Naive thymus-derived CD8-positive, alpha-beta T cell (primary cell): ENCODE measurements at places on chromosomes 1 and 21. TPM values are rescaled to one million over a fixed set of nuclear protein-coding genes. Genes with fewer than 3 reads are reported as not detected.

Gene PDZK1
- not detected for total RNA-seq

Gene C1QB
- total RNA-seq = not detected

Gene CHRM3
- total RNA-seq = 0.22 TPM

DNA sequence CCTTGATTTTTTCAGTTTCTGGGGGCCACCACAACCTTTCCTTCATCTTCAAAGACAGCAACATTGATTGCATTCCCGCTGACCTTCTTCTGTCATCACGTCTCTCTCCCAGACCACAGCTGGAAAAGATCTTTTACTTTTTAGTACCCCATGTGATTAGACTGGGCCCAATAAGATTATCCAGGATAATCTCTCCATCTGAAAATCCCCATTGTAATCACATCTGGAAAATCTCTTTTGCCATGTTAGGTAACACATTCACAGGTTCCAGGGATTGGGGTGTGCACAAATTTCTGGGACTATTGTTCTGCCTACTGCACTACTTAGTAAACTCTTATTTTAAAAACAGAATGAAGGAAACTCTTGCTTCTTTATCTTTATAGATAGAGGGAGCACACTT is 47.1 kb upstream of the INSL5 start:
- H3K4me1 ChIP-seq = no peaks in the 10 kb centered on the region
- no peak overlapping the region for H3K27ac ChIP-seq

- H3K4me3 ChIP-seq = peak overlapping the region; percentile 49
- H3K36me3 ChIP-seq = peaks cover 11% of the 10 kb centered on the region
- H3K27me3 ChIP-seq = no peaks in the 10 kb centered on the region
- H3K27ac ChIP-seq = peak overlapping the region; percentile 72
- DNase-seq = peak; percentile 13
- peaks cover 76% of the 10 kb centered on the region for H3K4me1 ChIP-seq
Observed at GRCh38 chr1:150615346-150616201, 13.8 kb downstream of the ENSA start.

DNA sequence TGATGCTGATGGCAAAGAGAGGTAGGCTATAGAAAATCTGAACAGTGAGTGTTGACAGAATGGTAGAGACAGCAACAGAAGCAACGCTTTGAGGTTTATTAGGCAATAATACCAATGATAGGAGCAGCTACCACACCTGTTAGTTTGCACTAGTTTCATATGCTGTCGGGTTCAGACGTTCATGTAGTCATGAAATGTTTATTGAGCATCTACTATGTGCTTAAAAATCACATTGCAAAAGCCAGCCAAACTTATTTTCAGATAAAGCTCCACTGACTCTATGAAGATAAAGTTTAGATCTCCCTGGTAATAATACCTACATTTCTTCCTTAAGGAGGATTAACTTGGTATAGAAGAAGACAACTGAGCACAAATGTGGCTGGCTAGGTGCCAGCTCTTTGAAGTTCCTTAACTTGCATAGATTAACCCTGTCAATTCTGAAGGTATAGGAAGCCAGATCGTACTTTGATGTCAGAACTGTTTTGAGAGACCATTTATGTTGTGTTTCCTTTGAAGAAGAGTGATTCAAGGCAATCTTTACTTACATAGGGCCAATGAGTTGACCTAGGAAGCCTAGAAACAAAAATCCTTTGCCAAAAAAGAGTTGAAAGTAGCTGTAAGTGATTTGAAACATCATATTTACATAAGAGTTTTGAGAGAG is 71.5 kb downstream of the DISP1 start:
- H3K27me3 ChIP-seq = no peaks in the 10 kb centered on the region
- no peak overlapping the region for H3K27ac ChIP-seq
- H3K36me3 ChIP-seq = peaks cover 5% of the 10 kb centered on the region

DNA sequence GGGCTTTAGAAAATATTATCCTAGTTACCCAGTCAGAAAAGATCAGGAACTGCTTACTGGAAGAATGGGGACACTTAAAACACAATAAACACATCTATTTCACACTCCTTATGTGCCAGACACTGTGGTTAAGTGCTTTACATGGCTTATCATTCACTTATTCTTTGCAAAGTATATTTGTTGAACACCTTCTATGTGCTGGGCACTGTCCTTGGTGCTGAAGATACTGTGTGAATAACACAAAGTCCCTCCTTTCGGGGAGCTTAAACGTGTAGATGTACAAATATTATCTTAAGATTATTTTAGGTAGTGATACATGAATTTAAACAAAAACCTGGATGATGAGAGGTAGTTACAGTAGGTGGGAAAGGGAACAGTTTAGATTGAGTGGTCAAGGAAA is 169.3 kb downstream of the ST6GALNAC5 start:
- peaks cover 5% of the 10 kb centered on the region for H3K36me3 ChIP-seq
- H3K27ac ChIP-seq = no peak overlapping the region
- H3K27me3 ChIP-seq = peaks cover 17% of the 10 kb centered on the region
- H3K4me1 ChIP-seq = no peaks in the 10 kb centered on the region
- no peak overlapping the region for H3K4me3 ChIP-seq
- DNase-seq = no peak

- H3K27me3 ChIP-seq = no peaks in the 10 kb centered on the region
- DNase-seq = no peak
- H3K4me3 ChIP-seq = no peak overlapping the region
- peaks cover 18% of the 10 kb centered on the region for H3K36me3 ChIP-seq
- H3K27ac ChIP-seq = no peak overlapping the region
Observed at GRCh38 chr1:5888606-5889211, 103.5 kb downstream of the NPHP4 start.

- H3K4me3 ChIP-seq = no peak overlapping the region
- H3K4me1 ChIP-seq = peaks cover 57% of the 10 kb centered on the region
- no peaks in the 10 kb centered on the region for H3K36me3 ChIP-seq
- H3K27me3 ChIP-seq = no peaks in the 10 kb centered on the region
Observed at GRCh38 chr1:156509424-156510034, 9.0 kb upstream of the MEF2D start.

- no peak overlapping the region for H3K4me3 ChIP-seq
- DNase-seq = no peak
- no peaks in the 10 kb centered on the region for H3K27me3 ChIP-seq
- no peaks in the 10 kb centered on the region for H3K4me1 ChIP-seq
- peaks cover 18% of the 10 kb centered on the region for H3K36me3 ChIP-seq
Observed at GRCh38 chr1:52249831-52250230, 107.9 kb downstream of the ZFYVE9 start.

- peak overlapping the region; percentile 68 for H3K4me3 ChIP-seq
- H3K27ac ChIP-seq = peak overlapping the region; percentile 82
Observed at GRCh38 chr1:16371725-16372124, 4.7 kb downstream of the SZRD1 start.

DNA sequence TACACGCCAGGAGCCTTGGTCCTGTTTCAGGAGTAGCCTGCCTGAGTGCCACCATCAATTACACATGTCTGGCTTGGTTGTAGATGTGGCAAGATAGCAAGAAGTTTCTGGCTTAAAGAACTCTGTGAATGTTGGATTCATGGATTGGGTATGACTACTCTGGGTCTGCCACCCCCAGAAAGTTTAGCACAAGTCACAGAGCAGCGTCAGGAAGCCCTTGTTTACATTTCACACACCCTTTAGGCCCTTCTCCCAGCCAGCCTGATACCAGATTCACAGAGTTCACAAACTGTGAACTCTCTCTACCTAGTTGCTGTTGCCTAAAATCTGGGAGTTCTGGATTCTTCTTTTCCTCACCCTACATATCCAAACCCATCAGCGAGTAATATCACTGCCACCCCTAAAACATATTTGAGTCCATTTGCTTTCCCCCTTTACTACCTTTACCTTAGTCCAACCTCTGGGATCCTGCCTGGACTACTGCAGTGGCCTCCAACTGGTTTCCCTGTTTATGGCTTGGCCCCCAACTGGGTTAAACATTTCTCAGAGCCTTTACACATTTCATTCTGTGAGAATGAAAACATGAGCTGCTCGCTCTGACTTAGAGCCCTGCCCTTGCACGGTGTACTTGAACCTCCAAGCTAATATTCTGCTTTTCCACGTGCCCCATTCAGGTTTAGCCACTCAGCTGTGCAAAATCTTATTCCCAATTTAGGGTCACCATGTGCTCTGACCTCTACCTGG is 4.1 kb upstream of the CCDC24 start:
- H3K27me3 ChIP-seq = no peaks in the 10 kb centered on the region
- H3K4me1 ChIP-seq = peaks cover 13% of the 10 kb centered on the region
- H3K36me3 ChIP-seq = no peaks in the 10 kb centered on the region
- DNase-seq = no peak
- no peak overlapping the region for H3K27ac ChIP-seq

DNA sequence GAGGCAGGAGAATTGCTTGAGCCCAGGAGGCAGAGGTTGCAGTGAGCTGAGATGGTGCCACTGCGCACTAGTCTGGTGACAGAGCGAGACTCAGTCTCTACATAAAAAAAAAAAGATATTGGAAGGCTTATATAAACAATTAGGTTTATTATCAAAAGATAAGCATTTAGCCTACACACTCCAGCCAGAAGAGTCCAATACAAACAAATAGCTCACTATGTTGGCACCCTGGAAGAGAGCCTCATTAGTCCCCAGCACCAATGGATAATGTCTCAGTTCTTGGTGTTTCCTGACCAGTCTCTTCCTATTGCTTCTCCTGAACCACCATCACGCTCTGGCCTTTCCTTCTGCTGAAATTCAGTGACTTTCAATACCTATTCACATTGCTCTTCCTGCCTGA is 48.6 kb upstream of the ATP1A1 start:
- H3K4me1 ChIP-seq = peaks cover 40% of the 10 kb centered on the region
- no peaks in the 10 kb centered on the region for H3K36me3 ChIP-seq
- H3K27ac ChIP-seq = peak overlapping the region; percentile 95
- no peak for DNase-seq
- peak overlapping the region; percentile 56 for H3K4me3 ChIP-seq

DNA sequence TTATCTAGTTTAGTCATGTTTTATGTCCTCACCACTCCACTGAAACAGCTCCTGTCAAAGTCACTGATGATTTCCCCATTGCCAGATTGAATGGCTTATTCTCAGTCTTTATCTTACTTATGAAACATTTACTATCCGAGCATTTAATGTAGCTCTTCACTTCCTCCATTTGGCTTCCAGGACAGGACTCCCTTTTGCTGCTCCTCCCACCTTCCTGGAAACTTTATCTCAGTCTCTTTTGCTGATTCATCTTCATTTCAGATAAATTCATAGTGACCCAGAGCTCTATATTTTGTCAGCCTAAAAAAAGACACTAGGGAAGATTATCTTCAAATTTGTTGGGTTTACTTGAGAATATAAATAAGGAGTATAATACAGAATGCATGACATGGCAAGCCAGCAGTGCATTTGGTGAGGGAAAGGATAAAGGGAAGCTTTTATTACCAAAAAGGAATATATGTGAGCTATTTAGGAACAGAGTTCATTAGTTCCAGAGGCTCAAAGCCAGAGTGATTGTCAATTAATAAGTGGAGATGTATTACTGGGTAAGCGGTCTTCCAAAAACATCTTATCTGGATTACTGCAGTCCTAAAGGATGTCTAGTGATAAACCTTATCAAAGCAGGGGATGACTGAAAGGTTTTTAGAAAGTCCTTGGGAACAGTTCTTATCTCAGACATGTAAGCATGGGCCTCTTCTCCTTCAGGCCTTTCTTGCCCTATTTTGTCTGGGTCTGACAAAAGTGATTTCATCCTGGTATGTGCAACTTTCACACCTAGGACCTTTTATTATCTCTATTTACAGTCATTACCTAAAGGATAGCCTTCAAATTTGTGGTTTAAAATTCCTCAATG is 25.6 kb downstream of the IL23R start:
- H3K36me3 ChIP-seq = no peaks in the 10 kb centered on the region
- no peaks in the 10 kb centered on the region for H3K27me3 ChIP-seq
- no peak overlapping the region for H3K27ac ChIP-seq
- no peak overlapping the region for H3K4me3 ChIP-seq
- peaks cover 3% of the 10 kb centered on the region for H3K4me1 ChIP-seq

DNA sequence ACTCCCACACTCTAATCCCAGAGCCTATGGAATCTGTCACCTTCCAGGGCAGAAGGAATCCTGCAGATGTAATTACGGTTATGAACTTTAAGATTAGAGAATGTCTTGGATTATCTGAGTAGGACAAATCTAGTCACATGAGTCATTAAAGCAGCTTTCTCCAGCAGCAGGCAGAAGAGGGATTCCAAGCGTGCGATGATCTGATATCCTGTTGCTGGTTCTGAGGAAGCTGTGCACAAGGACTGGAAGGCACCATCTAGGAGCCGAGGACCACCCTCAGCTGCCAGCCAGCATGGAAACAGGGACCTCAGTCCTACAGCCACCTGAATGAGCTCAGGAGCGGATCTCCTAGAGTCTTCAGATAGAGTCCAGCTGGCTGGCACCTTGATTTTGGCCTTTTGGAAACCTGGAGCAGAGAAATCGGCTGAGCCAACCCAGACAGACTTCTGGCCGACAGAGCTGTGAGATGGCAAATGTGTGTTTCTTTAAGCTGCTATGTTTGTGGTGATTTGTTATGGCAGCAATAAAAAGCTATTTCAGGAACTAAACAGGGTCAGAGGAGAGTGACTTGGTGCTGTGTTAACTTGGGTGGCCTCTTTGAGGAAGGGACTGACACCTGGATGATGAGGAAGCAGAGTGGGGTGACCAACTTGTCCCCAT is 34.5 kb downstream of the LRRN2 start:
- no peak overlapping the region for H3K27ac ChIP-seq
- no peak for DNase-seq
- H3K27me3 ChIP-seq = peaks cover 8% of the 10 kb centered on the region
- H3K36me3 ChIP-seq = no peaks in the 10 kb centered on the region
- H3K4me3 ChIP-seq = no peak overlapping the region
- no peaks in the 10 kb centered on the region for H3K4me1 ChIP-seq

DNA sequence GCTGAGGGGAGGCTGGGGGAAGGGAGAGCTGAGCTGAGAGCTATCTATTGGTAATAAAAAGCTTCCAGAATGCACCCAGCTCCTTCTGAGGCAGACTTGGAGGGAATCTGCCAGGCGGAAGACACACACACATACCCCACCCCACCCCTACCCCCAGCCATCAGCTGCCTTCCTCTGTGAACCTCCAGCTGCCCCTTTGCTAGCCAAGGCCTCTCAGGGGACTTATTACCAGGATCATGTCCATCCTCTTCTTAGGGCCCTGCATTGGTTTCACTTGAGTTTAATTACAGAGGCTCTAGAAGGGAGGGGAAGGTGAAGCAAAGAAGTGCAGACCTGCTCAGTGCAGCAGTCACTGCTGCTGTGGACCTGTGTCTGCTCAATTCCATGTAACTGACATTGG is 156.4 kb downstream of the OMA1 start:
- no peak overlapping the region for H3K27ac ChIP-seq
- DNase-seq = no peak
- no peaks in the 10 kb centered on the region for H3K4me1 ChIP-seq
- peaks cover 18% of the 10 kb centered on the region for H3K36me3 ChIP-seq
- no peak overlapping the region for H3K4me3 ChIP-seq
